Panc1 (cell line): ENCODE measurements at places on chromosomes 13 and 19.

GRCh38 chr19:4575267-4576015 lies 16.0 kb upstream of the SEMA6B start:
- no peak for DNase-seq

- no peak for DNase-seq
Observed at GRCh38 chr13:106455190-106455589, 80.3 kb downstream of the EFNB2 start.

GRCh38 chr19:1856698-1857603 lies 6.4 kb downstream of the KLF16 start:
- DNase-seq: no peak

DNA sequence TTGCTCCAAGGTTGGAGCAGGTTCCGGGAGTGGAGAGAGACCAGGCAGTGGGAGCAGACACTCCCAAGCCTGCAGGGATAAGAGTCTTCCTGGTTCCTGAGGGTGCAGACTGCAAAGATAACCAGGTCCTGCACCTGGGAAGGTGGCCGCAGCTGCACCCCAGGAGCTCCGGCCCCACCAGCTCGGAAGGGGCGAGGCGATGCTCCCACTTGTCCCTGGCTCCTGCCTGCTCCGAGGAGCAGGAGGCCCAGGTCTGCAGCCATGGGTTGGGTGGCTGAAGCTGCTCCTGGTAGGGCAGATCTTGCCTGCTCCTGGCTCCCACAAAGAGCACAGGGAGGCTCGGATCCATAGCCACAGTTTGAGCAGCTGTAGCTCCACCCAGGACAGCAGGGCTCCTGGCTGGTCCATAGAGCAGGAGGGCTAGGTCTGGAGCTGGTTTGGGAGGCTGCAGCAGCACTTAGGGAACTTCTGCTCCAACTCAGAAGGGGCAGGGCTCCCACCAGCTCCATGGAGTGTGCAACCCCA lies 251.6 kb upstream of the GPC6 start:
- DNase-seq: no peak

- DNase-seq: no peak
Observed at GRCh38 chr13:38430796-38431195, 81.1 kb downstream of the UFM1 start.

- no peak for DNase-seq
Observed at GRCh38 chr13:106507560-106508274, 27.7 kb downstream of the EFNB2 start.

DNA sequence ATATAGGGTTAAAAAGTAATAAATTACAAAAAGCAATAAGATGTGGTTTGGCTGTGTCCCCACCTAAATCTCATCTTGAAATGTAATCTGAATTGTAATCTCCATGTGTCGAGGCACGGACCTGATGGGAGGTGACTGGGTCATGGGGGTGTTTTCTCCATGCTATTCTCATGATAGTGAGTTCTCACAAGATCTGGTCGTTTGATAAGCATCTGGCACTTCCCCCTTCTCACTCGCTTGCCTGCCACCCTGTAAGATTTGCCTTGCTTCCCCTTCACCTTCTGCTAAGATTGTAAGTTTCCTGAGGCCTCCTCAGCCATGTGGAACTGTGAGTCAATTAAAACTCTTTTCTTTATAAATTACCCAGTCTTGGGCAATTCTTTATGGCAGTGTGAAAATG lies 577.4 kb downstream of the TBC1D4 start:
- no peak for DNase-seq

GRCh38 chr13:98825659-98826058 lies 73.2 kb upstream of the SLC15A1 start:
- no peak for DNase-seq

- no peak for DNase-seq
Observed at GRCh38 chr13:100184095-100184494, 95.2 kb downstream of the PCCA start.

DNA sequence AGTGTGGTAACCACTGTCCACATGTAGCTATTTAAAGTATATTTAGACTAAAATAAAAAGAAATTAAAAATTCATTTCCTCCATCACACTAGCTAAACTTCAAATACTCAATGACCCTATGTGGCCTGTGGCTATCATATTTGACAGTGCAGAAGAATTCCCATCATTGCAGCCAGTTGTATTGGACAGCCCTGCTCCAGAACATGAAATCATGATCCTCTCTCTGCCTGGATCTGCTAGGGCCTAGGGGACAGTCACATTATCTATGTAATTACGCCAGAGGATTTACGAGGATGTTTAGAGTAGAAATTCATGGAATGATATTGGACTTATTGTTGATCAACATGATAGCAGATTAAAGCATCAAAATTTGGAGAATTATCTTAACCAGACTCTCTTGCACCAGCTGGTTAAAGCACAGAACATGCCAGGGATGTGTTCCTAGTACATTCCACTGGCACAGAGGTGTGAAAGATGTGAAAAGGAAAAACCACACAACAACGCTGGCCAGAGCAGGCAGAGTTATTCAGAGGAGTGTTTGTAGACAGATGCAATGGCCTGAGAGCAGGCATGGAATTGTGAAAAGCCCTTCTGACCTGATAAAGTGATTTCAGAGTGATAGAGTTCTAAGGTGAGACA lies 108.9 kb upstream of the STARD13 start:
- no peak for DNase-seq

- DNase-seq: no peak
Observed at GRCh38 chr19:15331419-15332310, 674 bp downstream of the BRD4 start.

DNA sequence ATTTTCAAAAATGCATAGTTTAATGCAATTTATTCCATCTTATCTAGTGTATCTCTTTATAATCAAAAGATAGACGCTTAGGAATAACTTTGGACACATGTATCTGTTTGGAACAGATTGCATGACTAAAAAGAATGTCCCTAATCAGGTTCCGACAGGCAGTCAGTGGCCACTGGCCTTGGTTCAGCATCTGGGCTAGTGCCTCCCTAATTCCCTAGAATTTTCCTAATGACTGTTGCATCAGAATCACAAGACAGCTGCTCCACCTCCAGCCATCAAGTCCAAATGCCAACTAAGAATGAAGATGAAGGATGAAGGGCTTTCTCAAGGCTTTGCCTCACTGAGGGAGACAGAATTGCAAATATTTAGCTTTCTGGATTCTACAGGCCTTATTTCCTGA lies 173.8 kb downstream of the EFNB2 start:
- no peak for DNase-seq

DNA sequence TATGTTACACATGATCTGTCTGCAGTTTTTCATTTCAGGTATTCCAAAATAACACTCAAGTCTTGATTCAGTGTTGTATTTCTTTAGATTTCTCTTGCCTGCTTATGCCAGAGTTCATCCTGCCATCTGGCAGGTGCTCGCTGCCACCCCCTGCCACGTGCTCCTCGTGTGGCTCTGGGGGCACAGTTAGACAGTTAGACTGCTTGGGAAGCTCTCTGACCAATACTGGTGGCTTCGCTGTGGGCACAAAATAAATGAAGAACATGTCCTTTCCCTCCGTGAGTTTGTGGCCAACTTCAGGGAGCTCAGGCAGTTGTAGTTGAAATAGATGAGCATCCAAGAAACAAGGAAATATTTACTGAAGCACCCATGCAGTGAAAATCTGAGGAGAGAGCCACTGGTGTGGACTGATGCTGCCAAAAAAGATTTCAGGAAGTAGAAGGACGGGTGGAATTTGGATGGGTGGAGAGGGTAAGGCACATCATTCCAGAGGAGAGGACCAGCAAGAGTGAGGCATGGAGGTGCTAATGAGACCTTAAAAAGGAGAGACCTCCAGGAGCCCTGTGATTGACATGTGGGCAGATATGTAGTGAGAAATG lies 37.5 kb upstream of the GPR183 start:
- no peak for DNase-seq

DNA sequence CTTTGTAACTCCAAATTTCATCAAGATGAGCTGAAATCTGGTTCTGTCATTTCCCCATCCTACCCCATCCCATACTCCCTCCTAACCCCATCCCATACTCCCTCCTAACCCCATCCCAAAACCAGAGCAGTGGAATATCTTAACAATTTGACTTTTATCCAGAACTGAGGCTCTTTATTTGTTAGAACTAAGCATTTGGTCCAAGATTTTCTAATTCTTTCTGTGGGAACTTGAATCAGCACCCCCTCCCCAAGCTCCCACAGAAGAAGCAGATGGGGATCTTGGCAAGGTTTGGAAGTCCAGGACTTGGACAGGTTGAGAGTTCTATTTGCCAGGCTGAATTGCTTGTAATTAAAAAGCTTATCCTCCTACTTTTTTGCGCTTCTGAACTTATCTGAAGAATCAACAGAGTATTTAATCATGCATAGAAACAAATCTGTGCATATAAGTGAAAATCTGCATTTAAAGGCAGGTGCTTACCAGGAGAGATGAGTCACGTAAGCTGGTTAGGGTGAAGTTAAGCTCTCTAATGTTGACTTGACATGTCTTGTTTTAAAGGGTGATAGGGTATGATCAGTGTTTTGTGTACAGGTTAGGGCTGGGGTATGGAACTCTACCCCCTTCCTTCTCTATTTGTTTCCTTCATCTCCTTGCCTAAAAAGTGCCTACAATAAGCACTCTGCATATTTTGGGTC lies 111.1 kb downstream of the COG6 start:
- no peak for DNase-seq

DNA sequence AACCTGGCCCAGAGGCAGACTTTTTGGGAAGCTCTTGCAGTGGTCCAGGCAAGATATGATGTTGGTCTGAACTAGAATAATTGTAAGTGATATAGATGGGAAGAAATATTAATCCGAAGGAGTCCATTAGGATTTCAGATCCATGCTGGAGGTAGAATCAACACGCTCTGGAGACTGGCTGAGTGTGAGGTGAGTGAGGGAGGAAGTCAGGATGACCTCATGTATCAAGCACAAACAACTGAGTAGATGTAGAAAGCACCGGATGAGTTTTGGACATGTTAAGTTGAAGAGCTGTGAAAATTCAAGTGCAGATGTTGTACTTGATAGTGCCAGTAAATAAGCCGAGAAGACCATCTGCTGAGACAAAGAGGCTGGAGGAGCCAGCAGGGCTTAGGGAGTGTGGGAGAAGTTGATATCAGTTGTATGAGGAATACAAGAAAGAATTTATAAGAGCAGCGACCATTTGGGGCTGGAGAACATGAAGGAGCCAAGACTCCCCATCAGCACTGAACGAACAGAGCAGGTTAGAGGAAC lies 5.3 kb upstream of the CNMD start:
- no peak for DNase-seq

GRCh38 chr19:47232422-47233211 lies 1.6 kb upstream of the BBC3 start:
- no peak for DNase-seq

GRCh38 chr13:50990818-50991506 lies 81.4 kb downstream of the RNASEH2B start:
- DNase-seq: no peak

GRCh38 chr13:23020246-23020843 lies 160.4 kb upstream of the SGCG start:
- peak; percentile 62 for DNase-seq

GRCh38 chr13:98385606-98386005 lies 191.3 kb downstream of the STK24 start:
- no peak for DNase-seq

DNA sequence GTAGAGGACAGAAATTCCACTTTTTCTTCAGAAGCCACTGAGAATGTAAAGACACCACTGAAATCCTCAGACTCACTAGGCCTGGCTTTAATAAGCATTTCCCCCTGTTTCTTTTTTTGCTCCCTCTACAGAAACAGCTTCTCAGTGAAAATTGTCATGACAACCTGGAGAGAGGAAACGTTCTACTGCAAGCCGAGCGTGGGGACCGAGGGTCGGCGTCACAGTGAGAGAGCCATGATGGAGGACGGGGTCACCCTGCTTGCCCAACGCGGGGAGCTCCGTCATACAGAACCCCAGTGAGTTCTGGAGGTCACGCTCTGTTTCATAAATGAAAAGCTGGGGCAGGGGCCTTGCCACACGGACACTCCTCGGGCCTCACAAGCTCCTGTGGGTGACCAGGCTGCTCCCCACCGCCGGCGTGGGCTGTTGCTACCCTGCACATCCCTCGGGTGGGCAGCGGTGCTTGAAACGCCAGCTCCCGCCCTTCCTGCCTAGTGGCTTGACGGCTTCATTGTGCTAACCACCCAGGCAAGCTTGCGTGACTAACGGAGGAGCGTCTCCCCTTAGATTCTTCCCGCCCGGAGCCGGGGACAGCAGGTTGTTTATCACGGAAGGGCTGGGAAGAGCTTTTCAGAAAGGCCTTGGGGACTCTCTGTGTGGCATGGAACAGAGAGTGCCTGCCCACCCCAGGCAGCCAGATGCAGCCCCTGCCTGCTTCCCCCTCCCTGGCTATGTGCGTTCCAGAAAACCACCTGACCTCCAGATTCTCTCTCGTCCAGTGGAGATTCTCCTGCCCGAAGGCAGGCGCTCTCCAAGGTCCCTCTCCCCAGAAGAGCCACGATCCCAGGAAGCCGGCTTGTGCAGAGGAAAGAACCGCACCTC lies 153.6 kb downstream of the KATNAL1 start:
- DNase-seq: no peak

GRCh38 chr19:46472592-46472991 lies 1.2 kb upstream of the PNMA8A start:
- no peak for DNase-seq

GRCh38 chr19:52535771-52536447 lies 8.4 kb downstream of the ZNF808 start:
- DNase-seq: no peak

- DNase-seq: no peak
Observed at GRCh38 chr19:49940482-49940791, 11.1 kb upstream of the NUP62 start.

- no peak for DNase-seq
Observed at GRCh38 chr19:803686-804418, 6.6 kb downstream of the PTBP1 start.

DNA sequence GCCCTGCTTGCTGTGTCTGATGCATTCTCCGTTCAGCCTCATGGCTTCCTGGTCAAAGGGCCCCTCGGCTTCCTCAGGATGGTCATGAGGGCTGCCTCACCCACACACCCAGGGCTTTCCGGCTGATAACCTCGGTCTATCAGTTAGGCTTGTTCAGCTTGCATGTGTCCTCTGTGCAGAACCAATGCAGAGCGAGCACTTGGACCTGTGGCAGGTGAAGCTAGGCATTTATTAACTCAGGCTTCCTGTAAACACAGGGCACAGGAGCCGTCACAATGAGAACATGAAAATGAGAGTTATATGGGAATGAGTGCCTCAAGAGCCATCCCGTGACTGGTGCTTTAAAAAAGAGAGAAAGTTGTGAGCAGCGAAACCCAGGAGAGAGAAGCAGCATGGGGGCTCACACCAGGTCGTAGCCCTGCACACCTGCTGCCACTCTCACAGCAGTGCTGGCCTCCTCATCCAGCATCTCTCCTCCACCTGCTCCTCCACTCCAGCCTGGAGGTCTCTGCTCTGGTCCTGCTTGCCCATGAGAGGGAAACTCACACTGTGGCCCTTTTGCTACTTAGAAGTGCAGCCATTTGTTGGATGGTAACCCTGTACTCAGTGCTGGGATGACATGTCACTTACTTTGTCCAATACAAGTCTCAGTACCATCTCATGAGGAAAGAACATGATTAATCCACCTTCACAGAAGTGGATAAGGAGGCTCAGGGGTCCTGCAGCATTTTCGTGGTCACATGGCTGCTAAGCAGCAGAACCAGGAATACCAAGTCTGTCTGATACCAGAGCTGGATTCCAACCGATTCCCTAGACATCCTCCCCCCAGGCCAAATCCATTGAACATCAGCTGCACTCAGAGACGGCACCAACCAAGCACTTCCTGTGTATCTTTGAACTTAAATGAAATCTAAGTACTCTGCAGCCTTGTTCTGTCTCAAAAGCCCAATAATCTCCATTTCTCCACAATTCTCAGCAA lies 50.5 kb upstream of the IRS2 start:
- DNase-seq: no peak

- no peak for DNase-seq
Observed at GRCh38 chr13:63983366-63983765, 2567.7 kb upstream of the PCDH20 start.
